ENCODE measurements at places on chromosomes 3 and 15.

DNA sequence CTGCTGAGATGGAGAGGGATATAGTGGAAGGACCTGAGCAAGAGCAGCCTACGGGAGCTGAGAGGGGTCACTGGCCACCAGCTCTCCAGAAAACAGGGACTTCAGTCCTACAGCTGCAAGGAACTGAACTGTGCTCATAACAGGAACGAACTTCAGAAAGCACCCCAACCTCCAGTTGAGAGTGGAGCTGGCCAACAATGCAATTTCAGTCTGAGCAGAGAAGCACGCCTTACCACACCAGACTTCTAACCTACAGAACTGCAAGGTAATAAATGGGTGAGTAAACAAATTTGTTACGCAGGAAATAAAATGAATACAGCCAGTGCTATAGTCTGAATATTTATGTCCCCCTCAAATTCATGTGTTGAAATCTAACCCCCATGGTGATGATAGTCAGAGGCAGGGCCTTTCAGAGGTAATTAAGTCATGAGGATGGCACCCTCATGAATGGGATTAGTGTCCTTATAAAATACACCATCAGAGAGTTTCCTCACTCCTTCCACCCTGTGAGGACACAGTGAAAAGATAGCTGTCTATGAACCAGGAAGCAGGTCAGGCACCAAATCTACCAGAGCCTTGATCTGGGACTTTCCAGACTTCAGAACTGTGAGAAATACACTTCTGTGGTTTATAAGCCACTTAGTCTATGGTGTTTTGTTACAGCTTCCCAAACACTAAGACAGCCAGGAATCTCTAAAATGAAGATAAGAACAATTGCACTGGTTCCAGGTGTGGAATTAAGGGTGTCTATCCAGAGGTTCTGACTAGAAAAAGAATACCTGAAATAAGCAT is 58.6 kb downstream of the SYNM start:
- no peak for DNase-seq

DNA sequence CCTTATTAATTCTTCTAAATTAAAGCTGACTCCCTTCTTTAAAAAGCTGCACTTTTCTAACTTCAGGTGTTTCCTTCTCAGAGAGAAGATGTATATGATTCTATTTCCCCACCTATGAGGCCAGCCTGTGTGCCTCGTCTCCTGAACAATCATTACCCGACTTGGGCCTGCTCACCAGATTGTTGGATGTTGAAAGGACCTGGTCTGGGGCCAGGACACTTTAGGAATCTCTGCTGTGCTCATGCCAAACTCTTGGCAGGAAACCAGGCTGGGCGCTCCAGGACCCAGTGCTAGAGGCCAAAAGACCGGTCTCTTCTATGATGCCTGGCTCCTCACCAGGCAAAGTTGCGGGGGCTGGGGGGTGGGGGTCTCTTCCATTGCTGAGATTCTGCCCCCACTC is 16.9 kb upstream of the LRRC31 start:
- DNase-seq = no peak

DNA sequence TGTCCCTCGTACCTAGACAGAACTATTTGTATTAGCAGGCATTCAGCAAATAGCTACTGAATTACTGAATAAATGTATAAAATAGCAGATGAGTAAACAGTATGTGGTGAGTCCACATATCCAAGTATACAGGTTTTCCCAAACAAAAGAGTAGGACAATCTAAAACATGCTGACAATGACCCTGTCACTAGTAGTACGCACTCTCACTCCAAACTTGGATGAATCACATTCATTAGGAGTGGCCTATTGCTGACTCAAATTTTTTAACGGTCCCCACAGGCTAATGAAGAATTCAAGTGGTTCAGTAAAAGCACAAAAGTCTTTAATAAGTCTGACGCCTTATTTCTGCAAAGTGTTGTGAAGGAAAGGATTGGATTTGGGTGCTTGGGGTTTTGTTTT is 449.3 kb upstream of the THBS1 start:
- DNase-seq = no peak

- DNase-seq = no peak
These were observed 42.1 kb downstream of the ZNF654 start for GRCh38 chr3:88101142-88101541.

DNA sequence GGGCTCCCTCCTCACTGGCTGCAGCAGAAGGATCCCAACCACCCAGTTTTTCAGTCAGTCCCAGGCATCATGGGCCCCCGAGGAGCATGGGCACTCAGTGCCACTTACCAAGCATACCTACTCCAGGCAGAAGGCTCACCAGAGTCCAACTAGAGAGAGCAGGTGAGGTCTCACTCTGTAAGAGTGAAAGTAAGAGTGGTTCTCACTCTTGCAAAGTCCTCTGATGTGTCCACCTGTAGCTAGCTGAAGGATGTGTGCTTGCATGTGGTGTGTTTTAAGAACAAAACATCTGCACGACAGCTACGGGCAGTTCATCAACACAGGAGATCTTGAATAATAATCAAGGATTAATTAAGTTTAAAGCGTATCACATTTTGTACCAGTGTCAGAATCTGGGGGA is 49.7 kb downstream of the CCK start:
- no peak for DNase-seq

GRCh38 chr3:131480116-131480515 is 22.7 kb downstream of the MRPL3 start:
- DNase-seq = no peak
